ENCODE measurements at places on chromosomes 6 and 20.

GRCh38 chr6:44203955-44204354 lies 12.8 kb upstream of the MYMX start:
- DNase-seq = no peak

- no peak for DNase-seq
Observed at GRCh38 chr6:138485586-138486248, 13.6 kb downstream of the NHSL1 start.

DNA sequence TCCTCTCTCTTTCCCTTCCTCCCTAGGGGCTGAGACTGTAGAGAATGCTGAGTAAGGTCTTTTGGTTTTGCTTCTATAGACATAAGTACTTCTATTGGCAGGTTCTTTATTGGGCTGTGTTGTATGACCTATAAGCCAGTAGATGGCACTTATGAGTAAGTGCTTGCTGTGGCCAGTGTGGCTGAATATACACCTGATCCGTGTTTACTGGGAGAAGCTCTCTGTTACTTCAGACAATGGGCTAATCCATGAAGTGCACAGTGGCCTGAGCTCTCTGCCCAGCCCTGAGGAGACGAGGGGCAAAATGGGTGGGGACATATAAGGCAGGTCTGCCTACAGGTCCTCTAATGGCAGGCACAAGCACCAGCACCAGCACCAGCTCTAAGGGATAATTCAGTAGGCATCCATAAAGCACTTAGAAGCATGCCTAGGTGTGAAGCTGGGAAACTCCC lies 610.3 kb downstream of the RNF144B start:
- no peak for DNase-seq

DNA sequence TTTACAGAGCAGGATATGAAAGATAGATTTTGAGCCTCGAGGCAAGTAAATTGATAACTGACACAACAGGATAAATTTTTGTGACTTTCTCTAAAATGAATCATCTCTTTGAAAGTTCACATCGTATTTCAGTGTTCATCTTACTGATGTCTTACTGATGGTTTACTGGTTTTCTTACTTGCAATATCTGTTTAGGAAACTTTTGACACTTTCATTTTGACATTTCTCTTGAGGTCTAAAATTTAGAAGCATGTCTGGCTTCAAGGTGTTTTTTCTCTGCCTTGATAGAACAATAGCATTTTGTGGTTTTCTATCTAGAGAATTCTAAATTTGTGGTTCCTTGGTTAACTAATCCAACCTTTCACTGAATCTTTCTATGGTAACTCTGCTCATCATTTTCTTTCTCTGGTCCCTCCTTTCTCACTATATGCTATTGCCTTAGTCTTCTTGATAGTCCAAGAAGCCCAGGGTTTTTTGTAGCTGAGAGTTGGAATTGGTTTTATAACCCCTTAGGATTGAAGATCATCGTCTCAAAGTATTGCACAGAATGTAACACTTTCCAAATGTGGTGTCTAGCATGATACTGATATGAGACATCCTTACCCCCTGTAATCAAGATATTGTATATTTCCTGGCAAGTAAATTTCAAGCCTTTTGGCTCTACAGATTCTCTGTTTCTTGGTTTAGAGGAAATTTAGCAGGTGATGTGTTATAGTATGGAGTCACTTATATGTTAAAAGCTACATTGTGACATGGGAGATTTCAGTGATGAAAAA lies 98.7 kb downstream of the RNF144B start:
- no peak for DNase-seq

DNA sequence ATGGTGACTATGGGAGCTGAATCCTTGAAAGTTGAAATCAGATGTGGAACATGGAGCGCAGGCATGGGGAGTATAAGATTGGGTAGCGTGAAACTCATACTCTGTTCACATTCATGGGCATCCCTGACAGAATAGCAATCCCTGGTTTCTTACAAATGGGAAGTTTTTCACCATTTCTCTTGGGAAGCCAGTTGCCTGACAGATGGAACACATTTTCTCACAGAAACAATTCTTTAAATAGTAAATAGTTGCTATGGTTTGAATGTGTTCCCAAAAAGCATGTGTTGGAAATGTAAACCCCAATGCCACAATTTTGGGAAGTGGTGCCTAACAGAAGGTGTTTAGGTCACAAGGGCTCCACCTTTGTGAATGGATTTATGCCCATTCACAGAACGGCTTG lies 262.8 kb upstream of the HS3ST5 start:
- DNase-seq = no peak

DNA sequence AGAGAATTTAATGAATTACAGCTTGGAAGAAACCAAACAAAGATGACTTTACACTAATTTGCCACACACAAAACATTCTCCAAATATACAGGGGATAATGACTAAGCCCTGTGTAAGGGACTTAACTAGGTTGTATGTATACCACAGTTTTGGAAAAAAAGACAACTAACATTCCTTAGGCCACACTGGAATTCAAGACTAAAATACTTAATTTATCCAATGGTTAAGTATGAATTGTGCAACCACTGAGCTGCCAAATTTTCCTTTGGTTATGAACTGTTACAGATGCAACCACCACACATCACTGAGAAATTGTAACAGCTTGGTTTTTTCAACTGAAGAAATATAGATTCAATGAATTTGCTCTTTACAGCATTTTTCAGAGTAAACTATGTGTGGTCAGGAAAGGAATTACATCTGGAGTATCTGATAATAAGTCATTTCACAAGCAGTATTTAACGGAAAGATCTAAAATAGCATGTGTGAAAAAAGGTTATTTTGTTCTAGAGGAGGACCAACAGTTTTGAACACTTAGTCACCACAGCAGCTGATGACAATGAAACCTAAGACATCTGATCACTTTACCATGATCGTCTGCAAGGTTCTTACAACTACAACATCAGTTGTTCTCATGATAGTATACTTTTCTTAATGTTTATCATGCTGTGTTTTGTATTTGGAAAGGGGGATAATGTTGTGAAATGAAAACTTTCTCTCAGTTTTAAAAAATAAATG lies 318.8 kb downstream of the BCKDHB start:
- no peak for DNase-seq

DNA sequence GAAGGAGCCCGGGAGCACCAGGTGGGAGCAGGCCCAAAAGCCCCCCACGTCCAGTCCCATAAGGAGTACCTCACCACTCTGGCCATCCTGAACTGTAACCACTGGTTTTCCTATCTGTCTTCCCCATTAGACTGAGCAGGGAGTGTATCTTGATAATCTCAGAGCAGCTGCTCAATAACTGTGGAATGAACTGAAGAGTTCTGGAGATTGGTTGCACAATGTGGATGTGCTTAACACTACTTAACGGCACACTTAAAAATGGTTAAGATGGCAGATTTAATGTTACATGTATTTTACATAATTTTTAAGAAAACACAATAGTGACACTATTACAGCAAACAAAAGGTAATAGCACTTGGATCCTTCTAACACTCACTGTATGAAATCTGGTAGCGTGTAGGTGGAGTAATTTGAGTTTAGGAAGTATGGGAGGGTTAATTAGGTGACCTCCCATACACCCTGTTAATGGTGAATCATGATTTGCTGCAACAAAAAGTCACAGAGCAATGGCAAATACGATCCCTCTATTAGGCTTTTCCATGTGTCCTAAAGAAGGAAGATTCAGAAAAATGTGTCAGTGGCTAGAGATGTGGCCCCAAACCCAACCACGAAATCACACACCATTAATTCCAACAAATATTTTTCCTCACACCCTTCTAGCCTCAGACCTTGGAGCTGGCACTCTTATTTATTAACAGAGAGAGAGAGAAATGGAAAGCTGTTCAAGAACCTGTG lies 18.4 kb downstream of the TRAM2 start:
- DNase-seq = no peak

- DNase-seq = no peak
Observed at GRCh38 chr6:49839162-49839561, 27.2 kb downstream of the CRISP1 start.

GRCh38 chr20:63536241-63536977 lies 767 bp downstream of the PTK6 start:
- no peak for DNase-seq

GRCh38 chr6:37525460-37526357 lies 26.0 kb upstream of the CCDC167 start:
- no peak for DNase-seq

- no peak for DNase-seq
Observed at GRCh38 chr20:11585752-11586352, 331.8 kb upstream of the BTBD3 start.

DNA sequence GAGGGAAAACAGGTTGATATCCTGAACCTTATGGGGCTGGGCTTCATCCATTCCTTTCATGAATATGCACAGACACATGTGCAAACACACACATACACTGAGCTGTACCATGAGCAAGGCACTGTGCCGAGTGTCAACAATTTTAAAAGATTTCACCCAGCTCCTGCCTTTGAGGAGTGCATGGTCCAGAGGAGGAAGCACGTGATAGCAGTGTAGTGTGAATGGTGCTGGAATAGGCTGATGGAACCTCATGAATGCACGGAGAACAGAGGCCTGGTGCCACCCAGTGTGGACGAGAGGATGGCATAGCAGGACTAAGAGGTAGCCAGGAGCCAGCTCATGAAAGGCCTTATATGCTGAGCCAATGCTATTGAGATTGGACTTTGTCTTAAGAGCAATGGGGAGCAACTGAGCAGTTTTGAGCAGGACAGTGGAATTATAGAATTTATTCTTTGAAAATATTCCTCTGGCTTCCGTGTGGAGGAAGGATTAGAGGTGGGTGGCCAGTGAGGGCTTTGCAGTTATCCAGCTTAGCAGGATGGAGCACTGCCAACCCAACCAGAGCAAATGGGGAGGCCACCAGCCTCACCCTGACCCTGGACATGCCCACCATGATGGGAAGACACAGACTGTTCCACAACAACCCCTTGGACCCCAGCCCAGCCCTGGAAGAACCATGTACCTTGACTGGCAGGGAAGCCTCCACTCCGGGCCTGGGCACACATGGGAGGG lies 84.4 kb downstream of the UNC5CL start:
- DNase-seq = no peak

GRCh38 chr20:47298624-47299023 lies 57.9 kb downstream of the ZMYND8 start:
- no peak for DNase-seq

GRCh38 chr6:27940766-27941165 lies 16.3 kb upstream of the OR2B6 start:
- no peak for DNase-seq

DNA sequence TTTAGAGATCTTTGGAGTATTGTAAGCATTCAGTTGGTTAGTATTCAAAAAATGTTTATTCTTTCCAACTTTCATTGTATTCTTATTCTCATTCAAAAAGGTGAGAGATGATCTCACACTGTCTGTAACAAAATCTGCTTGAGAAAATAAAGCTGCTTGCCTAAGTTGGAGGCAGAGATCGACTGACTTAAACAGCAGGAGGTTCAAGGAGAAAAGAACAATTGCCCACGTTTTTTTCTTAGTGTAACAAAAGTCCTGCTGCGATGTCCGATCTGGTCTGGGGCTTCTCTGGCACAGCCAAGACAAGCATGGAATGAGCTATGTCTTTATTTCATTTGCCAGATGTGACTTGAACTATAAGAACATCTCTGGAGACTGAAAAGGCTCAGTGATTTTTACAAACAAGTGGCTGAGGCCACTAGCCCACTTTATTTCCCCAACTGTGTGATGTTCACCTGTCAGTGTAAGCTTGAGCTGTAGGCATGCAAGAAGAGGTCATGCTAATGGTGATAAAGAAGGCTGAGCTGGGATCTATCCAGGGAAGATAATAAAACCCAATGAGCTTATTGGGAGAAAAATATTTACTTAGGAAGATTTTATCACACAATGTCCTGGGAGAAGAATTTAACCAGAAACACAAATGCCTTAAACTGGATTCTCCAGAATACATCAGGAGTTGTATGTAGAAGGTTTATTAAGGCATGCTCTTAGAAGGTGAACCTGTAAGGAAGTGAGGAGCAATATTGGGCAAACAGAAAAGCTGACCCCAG lies 580.1 kb upstream of the BTBD3 start:
- no peak for DNase-seq

- no peak for DNase-seq
Observed at GRCh38 chr20:34680586-34681175, 3.8 kb upstream of the PIGU start.

DNA sequence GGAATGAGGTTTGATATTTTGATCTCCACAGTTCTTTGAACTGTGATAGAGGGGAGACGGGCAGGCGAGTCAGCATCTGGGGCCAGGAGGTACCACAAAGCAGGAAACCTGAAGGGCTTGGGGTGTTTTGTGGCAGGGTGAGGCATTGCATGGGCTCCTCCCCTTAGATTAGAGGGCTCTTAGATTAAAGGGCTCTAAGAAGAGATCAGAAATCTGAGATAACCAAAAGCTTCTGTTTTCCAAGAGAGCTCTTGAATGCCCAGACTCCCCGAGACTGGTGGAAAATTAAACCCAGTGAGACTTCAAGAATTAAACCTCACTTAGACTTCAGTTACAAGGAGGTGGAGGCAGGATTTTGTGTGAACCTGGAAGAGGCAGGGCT lies 2.4 kb upstream of the GPX5 start:
- no peak for DNase-seq
